Esophagus squamous epithelium (tissue), 5 donors: ENCODE measurements at places on chromosomes 7 and 10.

DNA sequence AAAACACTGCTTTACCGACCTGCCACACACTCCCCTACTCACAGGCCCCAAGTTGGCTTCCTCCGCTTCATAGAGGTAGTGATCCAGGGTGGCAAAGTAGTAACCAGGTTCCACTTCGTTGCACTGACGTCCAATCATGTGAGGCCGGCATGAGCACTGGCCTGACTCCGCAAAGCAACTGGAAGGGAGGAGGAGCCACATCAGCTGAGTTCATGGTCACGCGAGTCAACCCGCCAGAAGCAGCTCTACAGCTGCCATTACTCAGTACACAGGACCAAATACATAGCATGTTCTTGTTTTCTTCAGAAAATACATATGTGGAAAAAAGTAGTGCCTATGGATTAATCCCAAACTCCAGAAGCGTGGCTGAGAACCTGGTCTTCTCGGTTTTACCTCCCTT, 38.5 kb downstream of the LAMB1 start:
- no peak for DNase-seq

GRCh38 chr10:4763960-4764428, 62.0 kb upstream of the AKR1E2 start:
- no peak for DNase-seq

GRCh38 chr10:79602953-79603352, 7.8 kb upstream of the SFTPA1 start:
- DNase-seq, result no peak

DNA sequence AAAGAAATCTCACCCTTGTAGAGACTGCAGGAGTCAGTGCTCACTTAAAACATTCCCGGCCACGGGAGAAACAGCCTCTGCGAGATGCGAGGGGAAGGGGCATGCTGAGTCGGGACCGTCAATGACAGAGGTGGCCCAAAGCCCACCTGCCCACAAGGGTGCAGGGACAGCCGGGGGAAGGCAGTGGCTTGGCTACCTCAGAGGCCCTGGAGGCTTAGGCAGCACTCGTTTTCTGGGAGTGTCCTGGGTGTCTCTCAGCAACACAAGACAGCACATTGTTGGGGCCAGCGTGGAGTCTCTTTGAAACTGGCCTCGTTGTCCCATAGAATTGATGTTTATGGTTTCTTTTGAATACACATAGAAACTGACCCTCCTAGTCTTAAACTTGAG, 25.6 kb upstream of the SYCE1 start:
- no peak for DNase-seq

DNA sequence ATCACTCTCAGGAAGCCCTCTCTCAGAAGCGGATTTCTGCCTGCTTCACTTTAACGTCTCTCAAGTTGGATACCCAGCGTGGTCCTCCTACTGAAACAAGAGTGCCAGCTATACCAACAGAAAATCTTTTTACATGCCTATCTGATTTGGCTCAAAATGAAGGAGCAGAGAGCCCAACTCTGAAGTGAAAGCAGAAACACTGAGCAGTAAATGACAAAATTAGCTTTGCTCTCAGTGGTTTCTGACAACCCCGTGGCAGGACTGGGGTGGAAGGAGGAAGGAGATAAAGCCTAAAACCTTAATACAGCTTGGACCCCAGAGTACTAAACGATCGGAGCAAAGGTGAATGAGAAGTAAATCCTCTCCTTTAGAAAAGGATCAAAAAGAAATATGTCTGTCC, 25.1 kb upstream of the GPR37 start:
- no peak for DNase-seq

DNA sequence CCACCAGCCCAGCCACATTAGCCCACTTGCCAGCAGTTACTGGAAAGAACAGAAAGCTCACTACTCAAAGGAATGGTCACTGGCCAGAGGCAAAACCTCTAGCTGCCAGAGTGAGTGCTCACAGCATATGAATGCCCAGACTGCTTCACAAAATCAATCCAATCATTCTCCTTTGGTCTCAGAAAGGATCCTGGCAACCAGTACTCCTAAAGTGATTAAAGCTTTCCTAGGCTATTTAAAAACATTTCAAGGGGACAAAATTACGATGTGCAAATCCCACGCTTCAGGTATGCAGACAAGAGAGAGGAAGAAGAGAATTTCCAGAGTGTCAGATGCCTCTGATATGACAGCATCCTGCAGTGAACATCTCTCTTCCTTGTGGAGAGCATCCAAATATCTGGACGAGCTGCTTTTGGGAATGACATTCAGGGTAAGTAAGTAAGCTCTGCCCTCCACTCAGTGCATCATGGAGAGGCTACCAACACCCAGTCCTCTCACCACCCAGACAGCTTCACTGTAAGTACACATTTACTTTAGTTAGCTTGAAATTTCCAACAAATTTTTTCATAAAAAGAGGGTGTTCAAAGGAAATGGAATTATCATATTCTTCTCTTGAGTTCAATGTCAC, 25.1 kb downstream of the ICA1 start:
- DNase-seq, result no peak

- no peak for DNase-seq
Measured at GRCh38 chr10:95532536-95532935, 28.6 kb downstream of the SORBS1 start.

DNA sequence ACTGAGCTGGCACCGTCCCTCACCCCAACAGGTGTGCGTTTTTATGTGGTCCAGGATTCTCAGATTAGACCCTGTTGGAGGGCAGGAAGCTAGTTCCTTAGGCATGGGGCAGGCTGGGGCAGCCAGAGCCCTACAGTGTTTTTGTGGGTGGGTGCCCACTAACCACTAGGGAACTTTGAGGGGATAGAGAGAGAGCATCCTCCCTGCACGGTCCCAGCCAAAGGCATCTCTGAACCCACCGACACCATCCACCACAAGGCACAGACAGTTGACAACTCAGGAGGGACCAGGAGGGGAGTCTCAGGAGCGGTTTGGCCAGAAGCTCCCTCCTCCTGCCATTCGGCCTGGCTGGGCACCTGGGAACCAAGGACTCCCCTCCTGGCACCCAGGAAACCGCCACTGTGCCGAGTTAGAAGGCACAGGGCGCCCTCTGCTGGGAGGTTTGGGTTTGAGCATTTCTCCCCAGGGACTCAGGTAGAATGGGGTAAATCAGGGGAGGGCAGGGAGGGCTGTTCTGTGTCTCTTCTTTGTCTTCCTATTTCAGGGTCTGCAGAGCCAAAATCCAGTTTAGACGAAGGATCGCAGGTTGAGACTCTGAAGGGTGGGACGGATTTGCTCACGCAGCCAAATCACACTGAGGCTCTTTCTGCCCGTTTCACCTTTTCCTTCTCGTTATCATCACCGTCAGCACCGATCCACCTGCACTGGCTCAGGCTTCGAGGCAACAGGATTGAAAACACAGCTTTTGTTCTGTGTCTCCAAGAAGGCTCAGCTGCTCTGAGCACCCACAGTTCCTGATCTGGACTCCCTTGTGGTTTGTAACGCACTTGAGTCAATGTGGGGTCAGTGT, 84.8 kb upstream of the COL13A1 start:
- no peak for DNase-seq

- DNase-seq, result no peak
Measured at GRCh38 chr7:27111751-27112277, 9.3 kb upstream of the HOXA2 start.

DNA sequence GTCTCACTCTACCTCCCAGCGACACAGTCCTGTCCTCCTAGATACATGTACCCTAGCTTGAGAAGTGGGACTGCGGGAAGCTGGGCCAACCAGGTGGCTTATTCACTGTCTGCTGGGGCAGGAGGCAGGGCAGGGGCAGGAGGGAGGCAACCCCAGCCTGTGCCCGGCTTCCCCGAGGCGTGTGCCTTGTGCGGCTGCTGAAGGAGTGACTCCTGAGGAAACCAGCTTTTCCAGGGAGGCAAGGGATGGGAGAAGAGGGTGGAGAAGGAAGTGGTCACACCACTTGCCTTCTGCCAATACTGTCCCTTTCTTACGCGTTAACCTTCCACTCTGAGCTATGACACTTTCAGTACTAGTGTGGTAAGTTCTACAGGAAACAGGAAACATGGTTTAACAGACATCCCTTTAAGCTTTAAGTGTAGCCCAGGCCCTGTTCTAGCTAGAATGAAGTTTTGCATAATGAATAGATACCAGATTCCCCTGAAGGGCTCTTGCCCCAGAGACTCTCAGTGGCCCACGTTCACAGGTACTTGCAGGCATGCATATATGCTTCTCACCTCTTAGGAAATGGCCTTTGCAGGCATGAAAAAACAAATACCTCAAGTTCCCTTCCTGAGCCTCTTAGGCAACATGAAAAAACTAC, 40.6 kb downstream of the SYPL1 start:
- DNase-seq, result no peak

- no peak for DNase-seq
Measured at GRCh38 chr7:34451923-34452322, 206.1 kb upstream of the NPSR1 start.

DNA sequence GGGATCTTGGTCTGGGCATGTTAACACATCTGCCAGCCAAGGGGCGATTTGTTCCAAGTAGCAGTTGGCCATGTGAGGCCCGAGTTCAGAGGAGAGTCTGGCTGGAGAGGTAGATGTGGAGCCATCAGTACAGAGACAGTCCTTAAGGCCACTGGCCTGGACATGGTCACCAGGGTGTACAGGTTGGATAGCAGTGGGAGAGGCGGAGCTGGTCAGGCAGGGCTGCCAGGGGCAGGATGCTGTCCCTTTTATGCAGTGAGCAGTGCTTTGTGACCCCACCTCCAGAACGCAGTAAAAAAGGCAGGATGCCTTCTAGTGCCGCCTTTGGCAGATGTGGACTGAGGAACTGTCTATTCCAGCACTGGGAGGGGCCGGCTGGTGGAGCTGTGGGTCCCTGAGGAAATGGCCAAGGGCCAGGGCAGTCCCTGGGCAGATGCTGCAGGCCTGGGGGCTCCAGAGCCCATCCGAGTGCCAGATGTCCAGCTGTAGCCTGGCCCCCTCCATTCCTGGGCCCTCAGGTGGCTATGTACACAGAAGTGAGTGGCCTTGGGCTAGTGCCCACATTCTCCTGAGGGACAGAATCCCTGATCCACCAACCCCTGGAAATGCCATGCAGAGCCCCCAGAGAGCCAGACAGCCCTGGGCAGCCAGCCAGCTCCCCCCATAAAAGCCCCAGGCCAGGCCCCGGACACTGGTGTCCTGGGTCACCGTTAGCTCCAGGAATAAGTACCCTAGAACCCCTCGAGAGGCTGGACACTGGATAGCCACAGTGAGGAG, 17.2 kb upstream of the MYL7 start:
- DNase-seq, result no peak

DNA sequence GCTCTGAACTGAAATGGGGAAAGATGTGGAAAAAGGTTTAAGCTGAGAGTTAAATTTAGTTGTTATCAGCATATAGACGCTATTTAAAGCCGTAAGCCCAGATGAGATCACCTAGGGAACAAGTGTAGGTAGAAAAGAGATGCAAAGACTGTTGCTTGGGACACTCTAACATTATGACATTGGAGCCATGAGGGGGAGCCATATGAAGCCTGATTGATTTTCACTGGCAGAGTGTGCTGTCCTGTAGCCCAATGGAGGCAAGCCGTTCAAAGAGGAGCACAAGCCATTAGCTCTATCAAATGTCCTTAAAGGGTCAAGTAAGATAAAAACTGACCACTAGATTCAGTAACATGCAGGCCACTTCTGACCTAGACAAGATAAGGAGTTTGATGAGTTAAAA, 223.3 kb downstream of the TWIST1 start:
- DNase-seq, result no peak

GRCh38 chr7:115037128-115037802, 115.4 kb downstream of the MDFIC start:
- no peak for DNase-seq

DNA sequence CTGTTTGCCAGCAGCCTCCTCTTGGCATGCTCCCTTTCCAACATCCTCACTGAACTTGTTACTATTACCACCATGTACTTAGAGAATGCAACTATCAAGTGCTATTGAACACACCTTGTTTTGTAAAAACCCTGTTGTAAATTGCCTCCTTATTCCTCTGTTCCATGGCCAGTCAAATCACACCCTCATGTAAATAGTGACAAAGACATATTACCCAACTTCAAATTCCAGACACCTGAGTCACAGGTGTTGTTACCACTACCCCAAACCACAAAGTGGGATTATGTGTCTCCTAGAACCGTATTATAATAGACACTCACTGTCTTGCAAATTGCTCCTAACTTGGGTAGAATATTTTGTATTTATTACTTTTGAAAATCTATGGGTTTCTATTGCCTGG, 263.2 kb upstream of the C7orf33 start:
- no peak for DNase-seq

- no peak for DNase-seq
Measured at GRCh38 chr7:4713183-4713784, 31.2 kb downstream of the FOXK1 start.

GRCh38 chr10:119650692-119651513, at the start of gene BAG3:
Gene BAG3 (plus strand): TSS chr10:119651380. CDS start chr10:119651676, 296 bp downstream.
- DNase-seq, result peak; percentile 39

- no peak for DNase-seq
Measured at GRCh38 chr7:17646253-17646956, 293.9 kb downstream of the SNX13 start.

DNA sequence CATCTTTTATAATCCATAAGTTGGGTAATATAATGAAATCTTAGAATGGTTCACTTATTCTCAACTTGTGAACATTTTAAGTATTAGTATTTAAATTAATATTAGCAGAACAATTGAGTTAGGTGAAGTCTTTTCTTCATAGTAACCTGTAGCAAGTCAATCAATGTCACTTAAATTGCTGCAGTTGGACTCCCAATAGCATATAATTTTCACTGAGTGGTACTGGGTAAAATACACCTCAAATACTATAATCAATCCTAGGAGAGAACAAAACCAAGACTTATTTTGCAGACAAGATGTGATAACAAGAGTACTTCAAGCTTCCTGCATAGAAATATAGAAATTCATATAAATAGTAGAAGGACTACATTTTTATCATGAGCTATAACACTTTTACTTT, 677.9 kb upstream of the LRRN3 start:
- DNase-seq, result no peak

DNA sequence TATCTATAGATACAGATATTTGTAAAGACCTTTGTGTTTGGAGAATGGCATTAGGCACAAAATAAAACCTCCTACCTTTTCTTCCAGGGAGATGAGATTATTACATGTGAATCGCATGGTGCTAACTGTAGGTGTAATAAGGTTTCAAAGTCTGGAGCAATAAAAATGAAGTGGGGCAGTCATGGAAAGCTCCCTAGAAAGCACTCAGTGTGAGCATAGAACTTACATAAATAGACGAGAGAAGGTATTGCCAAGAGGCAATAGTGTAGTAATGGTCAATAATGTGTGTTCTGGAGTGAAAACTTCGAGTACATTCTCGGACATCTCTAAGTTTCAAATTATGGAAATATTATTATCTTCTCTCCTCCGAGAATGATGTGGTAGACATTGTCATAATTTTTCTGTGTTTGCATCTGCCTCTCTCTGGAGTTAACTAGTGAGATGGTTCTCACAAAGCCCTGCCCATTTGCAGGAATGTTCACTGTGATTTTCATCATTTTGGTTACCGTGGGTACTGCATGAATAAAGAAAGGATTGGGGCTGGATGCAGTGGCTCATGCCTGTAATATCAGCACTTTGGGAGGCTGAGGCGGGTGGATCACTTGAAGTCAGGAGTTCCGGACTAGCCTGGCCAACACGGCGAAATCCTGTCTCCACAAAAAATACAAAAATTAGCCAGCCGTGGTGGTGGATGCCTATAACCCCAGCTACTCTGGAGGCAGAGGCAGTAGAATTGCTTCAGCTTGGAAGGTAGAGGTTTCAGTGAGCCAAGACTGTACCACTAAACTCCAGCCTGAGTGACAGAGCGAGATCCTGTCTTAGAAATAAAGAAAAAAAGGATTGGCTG, 10.6 kb downstream of the VIM start:
- DNase-seq, result no peak

GRCh38 chr7:90599892-90600555, 3.9 kb downstream of the CDK14 start:
- DNase-seq, result no peak

GRCh38 chr10:16644146-16644545, 122.5 kb upstream of the C1QL3 start:
- no peak for DNase-seq
